ENCODE measurements at places on chromosomes 2 and 18.

- no peaks in the 10 kb centered on the region for H3K27me3 ChIP-seq
- H3K36me3 ChIP-seq, result no peaks in the 10 kb centered on the region
- H3K4me3 ChIP-seq, result no peak overlapping the region
- peaks cover 15% of the 10 kb centered on the region for H3K4me1 ChIP-seq
- no peak overlapping the region for H3K27ac ChIP-seq
These were observed 126.2 kb downstream of the PLB1 start for GRCh38 chr2:28622101-28622499.

DNA sequence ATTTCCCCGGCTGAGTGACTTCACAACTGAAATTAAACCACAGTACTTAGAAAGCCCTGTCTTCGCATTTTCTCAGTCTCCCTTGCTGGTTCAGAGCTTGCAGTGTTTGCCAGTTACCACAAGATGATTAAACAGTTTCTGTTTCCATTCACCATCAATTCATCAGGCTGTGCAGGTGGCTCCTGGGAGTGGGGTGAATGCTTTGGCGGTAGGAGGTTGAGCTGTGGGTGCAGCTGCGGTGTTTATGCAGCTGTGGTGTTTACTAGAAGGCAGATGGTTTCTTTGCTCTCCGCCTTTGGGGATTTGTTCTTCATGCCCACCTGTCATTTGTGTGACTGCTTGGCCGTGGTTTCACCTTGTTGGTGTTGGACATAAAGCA is 16.1 kb downstream of the ACOXL start:
- peak overlapping the region; percentile 99 for H3K27ac ChIP-seq
- H3K36me3 ChIP-seq, result no peaks in the 10 kb centered on the region
- no peak overlapping the region for H3K4me3 ChIP-seq
- DNase-seq, result peak; percentile 97

DNA sequence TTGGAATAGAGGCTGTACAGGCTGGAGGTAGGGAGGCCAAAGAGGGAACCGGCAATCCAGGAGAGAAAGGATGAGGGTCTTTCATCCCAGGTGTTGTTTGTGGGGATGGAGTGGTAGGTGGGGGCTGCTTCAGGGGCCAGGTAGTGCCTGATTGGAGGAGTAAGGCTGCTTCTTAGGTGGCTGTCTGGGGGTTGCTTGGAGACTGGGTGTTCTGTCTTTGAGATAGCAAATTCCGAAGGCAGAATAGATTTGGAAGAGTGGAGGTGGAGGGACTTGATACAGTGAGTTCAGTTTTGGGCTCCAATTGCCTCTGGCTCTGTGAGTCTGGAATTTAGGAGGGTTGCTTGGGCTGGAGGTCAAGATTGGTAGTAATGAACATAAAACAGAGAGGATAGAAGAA is 5.9 kb downstream of the ZNF532 start:
- peaks cover 12% of the 10 kb centered on the region for H3K27me3 ChIP-seq
- DNase-seq, result no peak
- no peaks in the 10 kb centered on the region for H3K36me3 ChIP-seq
- no peaks in the 10 kb centered on the region for H3K4me1 ChIP-seq
- no peak overlapping the region for H3K27ac ChIP-seq

DNA sequence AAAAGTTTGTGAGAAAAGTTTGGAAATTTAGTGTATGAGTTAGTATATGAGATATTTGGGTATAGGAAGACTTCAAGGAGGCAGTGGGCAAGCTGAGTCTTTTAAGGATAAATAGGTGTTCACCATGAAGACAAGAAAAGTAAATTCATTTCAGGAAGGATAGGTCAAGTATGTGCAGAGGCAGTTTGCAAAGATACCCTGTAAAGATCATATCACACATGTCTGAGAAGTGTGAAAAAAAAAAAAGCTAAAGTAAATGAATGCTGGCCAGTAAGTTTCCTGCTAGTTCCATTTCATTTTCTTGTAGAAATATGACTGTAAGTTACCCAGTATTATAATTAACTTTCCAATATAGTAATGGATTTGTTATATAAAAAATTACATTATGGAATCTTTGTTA is 131.0 kb downstream of the PHLPP1 start:
- H3K4me3 ChIP-seq, result no peak overlapping the region
- H3K36me3 ChIP-seq, result no peaks in the 10 kb centered on the region
- H3K4me1 ChIP-seq, result no peaks in the 10 kb centered on the region

- H3K27me3 ChIP-seq, result no peaks in the 10 kb centered on the region
- H3K4me1 ChIP-seq, result peaks cover 26% of the 10 kb centered on the region
- no peaks in the 10 kb centered on the region for H3K36me3 ChIP-seq
These were observed 2.1 kb upstream of the GRHL1 start for GRCh38 chr2:9949239-9949991.

Measured in DND-41 (cell line).